NCI-H1105 (cell line): ENCODE measurements at places on chromosomes 7 and 10.
A peak's percentile ranks its signal among the peaks of the same experiment; 100 is the strongest.

GRCh38 chr10:21526860-21527597 is 1.5 kb upstream of the SKIDA1 start:
- no peak for DNase-seq

DNA sequence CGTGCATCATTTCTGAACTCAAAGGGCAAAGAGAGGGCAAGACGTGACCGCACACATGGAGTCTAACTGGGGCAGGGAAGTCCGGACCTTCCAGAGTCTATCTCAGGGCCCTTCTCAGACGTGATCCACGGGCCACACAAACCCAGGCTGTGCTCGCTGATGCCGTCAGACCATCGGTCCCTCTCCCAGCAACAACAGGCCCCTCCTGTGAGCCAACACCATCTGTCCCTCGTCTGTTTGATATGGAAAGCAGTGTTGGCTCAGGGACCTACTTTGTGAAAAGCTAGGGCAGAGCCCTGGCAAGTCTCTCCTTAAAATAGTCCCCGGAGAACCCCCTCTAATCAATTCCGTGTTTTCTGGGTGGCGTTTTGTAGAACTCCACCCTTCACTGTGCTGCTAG is 208.8 kb downstream of the TCERG1L start:
- DNase-seq: no peak

DNA sequence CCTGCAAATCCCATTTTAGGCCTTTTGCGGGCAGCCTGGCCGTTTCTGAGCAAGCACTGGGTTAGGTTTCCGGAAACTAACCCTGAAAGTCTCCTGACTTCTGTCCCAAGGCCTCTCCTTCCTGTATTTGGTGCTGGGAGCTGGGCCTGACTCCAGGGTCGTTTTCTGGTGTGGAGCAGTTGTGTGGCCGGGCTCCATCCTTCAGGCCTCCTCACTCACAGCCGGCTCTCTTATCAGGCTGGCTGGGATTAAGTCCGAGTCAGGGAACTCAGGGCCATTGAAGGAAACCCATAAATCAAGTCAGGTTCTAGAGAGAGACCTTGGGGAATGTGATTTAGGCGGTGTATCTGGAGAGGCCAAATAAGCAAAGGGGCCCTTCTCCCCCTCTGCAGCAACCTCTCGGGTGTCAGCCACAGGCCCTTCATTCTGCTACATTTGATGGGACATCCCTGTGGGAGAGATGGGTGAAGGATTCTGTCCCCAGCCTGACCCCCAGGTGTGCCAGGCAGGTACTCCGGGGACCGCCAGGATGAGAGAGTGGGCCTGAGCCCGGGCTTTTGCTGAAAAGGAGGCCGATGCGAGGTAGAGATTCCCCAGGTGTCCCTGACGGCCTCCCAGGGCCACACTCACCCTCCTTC is 3.3 kb downstream of the GATA3 start:
- DNase-seq: no peak

- DNase-seq: no peak
These were observed 459 bp downstream of the CYCS start for GRCh38 chr7:25124465-25125136.

DNA sequence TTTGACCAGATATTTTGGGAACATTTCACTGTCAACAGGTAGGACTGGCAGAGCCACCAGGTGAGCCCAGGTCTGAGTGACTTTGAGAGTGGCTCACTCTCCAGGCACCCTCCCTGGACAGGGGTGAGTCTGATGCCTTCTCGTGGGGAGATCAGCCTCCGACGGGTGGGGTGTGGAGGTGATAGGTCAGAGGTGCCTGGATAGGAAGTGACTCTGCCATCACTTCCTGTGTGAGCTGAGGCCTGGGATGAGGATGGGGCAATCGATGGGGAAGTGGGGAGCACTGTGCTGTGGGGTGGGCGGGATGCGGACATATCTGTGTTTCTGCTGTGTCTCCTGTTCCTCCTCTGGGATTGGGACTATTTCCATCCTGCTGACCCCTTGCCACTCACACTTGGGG is 34.6 kb downstream of the IFT22 start:
- no peak for DNase-seq

DNA sequence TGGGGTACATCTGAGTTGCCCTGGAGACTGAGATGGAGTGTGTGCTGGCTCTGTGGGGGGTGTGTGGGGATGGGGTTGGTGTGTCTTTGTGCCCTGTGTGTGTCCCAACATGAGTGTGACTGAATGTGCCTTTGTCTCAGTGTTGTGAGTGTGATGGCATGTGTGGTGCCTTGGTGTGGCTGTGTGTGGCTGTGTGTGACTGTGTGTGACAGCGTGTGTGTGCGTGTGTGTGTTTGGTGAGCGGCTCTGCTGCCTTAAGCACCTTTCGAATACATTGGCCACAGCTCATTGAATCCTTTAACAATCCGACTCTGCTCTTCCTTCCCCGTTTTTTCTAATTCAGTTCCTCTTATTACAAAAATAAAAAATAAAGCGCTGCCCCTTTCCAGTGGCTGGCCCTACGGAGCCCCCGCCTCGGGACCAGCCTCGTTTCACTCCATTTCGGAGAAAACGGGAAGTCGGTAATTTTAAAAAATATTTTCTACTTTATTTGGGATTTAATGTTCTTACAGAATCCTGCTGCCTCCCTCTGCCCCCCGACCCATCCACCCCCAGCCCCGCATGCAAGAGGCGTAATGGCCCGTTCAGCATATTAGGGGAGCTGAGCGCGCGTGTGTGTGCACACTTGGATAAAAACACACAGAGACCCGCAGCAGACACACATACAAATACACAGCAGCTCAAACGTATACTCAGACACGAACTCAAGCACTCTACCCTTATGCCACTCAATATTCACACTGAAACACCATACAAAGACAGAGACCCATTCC is 35.5 kb downstream of the HIF1AN start:
- DNase-seq: no peak

DNA sequence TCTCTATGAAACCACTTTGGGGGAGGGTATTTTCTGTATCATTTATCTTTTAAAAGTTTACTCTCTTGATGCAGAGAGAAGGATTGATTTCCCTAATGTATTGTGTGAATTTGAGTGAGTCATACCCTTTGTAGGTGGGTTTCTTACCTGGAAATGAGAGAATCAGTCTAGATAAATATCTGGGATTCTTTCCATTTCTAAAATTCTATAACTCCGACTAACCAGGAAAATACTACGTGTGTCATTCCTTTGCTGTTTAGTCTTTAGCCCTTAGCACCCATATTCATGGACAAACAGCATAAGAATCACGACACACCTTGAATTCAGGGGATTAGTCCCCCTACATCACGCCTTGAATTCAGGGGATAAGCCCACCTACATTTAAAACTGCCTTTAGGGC is 139.1 kb downstream of the GATA3 start:
- no peak for DNase-seq

GRCh38 chr7:104664648-104665047 is 336.2 kb downstream of the LHFPL3 start:
- no peak for DNase-seq

DNA sequence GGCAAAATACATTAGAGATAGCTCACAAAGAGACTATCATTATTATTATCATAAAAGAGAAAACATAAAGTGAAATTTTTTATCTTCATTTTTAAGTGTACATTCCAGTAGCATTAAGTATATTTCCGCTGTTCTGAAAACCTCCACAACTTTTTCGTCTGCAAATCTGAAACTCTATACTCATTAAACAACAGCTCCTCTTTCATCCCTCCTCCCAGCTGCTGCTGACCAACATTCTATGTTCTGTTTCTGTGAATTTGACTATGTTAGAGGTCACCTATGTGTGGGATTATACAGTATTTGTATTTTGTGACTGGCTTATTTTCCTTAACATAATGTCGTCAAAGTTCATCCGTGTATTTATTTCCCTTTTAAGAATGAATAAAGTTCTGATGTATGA is 429.3 kb upstream of the TPK1 start:
- DNase-seq: no peak

DNA sequence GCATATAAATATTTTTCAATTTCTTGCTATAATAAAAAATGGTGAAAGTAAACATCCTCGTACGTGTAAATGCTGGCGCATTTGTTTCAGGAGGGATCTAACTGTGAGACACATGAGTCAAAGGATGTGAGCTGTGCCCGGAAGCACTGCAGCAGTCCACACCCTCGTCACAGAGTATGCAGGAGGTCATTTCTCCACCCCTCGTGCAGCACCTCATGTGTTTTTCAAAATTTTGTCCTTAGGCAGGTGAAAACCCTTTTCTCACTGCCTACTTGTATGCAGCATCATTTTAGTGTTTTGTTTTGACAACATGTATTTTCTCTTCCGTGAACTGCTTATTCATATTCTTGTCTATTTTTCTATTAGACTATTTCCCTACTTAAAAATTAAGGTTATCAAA is 162.7 kb downstream of the AVL9 start:
- DNase-seq: no peak

DNA sequence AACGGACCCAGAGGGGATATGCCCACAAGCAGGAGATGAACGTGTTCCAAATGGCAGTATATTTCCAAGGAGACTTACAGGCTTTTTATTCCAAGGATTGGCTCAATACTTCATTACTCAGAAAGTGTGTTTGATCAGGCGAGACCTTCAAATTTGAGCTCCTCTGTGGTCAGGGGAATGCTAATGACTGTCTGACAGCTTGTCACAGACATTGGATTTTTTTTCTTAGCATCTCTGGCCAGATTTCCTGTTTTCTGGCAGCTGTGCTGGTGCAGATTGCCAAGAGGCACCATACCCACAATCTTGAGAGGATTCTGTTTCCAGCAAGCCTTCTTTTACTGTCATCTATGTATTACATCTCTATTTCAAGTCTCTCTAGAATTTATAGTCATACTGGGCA is 93.8 kb downstream of the C1GALT1 start:
- DNase-seq: no peak

DNA sequence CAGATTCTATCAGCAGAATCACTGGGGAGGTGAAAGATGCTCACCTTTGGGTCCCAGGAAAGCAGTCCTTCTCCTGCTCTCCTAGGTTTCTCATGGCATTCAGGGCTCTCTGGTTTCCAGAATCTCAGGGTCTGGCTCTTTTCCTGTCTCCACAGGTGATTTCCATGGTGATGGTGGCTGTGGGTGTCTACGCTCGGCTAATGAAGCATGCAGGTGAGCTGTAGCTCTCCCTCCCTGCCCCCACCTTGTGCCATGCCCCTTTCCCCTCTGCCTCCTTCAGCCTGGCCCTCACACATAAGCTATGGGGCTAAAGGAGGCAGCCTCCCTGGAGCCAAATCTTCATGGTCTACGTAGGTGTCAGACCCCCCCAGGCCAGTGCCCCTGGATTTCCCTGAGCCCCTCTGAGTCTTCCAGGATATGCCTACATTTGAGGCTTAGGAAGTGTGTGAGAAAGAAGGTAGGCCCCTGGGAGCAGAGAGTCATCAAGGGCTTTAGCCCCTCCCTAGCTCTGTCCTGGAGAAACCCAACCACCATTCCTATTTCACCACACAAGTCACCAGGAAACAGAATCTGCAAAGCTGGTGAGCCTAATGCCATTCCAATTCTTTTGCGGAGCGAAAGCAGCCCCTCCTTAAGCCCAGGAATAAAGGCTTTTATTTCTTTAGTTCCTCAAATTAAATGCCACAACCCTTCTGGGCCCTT is 17.2 kb downstream of the TSPAN33 start:
- DNase-seq: no peak

- no peak for DNase-seq
These were observed 47.9 kb upstream of the SKAP2 start for GRCh38 chr7:26912338-26912737.

- DNase-seq: no peak
These were observed 7.8 kb upstream of the UBE2D1 start for GRCh38 chr10:58326967-58327381.

DNA sequence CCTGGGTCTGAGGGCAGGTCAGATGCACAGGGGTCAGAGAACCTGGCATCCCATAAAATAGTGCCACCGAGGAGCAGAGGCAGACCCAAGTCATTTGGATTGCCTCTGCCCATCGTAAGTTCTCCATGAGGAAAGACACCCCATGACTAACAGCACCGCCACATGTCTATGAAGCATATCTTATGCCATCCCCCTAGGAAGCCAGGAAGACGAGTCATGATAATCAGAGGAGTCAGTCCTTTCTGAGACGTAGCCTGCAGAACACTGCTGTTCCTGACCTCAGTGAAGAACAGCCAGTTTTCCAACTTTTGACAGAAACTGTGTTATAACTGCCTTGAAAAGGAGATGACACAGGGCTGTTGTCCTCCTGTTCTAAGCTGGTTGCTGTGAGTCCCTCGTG is 51.2 kb downstream of the INSYN2A start:
- no peak for DNase-seq

- DNase-seq: no peak
These were observed 108.7 kb downstream of the PLCE1 start for GRCh38 chr10:94102436-94102835.

GRCh38 chr7:155490697-155491628 is 33.0 kb downstream of the EN2 start:
- no peak for DNase-seq

GRCh38 chr10:19932806-19933371 is 116.7 kb downstream of the PLXDC2 start:
- DNase-seq: no peak

DNA sequence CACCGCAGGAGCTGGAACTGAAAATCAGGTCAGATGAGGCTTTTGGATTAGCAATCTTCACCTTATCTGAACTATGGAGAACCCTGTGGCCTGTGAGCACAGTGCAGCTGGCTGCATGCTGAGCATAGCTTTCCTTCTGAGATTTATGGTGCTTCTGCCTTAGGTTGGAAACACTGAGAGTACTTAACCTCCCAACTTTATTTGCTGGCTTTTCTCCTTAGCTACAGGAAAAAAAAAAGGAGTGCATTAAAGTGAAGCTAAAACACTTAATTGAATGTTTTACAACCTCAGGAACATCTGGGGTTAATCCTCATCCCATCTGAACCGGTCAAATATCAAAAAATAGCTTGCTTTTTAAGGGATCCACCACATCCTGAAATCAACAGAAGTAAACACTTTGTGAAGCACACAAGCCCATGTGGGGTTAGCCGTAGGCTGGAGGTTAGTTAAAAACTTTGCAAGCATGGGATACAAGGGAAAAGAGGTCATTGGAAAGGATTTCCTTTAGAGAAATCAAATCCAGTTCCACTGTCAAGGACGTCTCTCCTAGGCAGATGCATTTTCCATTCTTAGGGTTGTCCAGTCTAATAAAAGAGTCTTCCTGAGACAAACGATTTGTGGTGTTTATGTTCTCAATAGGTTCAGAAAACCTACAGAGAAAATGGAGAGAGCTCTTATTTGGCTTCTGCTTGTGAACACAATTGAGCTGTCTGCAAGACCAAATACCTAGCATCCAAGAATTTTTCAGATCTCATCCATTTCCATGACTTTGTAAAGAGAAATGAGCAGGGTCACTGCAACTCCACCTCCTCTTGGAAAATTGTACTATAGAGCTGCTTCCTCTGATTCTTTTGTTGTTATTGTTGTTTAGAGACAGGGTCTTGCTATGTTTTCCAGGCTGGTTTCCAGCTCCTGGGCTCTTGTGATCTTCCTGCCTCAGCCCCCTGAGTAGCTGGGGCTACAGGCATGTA is 470.4 kb upstream of the IGFBP3 start:
- no peak for DNase-seq

DNA sequence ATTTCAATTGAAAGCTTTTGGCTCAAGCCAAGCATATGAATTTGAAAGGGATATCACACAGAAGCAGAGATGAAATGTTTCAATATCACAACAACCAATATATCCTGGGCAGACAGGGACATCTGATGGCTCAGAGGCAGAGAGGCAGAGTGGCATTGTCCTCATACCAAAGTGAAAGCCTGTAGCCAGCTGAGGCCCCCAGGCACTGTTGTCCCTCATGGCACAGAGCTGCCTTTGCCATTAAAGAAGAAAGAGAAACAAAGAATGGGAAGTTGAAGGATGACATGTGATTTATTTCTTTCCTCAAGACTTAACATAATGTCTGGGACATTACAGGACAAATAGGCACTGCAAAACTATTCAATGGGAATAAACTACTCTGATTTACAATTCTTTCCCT is 504.3 kb upstream of the PCDH15 start:
- DNase-seq: no peak

- peak; percentile 54 for DNase-seq
These were observed 256.1 kb downstream of the ZMYND11 start for GRCh38 chr10:391305-391704.
